ENCODE measurements at places on chromosomes 1 and 21.

GRCh38 chr1:177984136-177984525 is 14.3 kb upstream of the SEC16B start:
- DNase-seq: no peak

- DNase-seq: no peak
These were observed 23.0 kb downstream of the GIPC2 start for GRCh38 chr1:78068681-78069283.

- DNase-seq: no peak
These were observed 13.2 kb upstream of the SLC45A3 start for GRCh38 chr1:205693421-205693991.

DNA sequence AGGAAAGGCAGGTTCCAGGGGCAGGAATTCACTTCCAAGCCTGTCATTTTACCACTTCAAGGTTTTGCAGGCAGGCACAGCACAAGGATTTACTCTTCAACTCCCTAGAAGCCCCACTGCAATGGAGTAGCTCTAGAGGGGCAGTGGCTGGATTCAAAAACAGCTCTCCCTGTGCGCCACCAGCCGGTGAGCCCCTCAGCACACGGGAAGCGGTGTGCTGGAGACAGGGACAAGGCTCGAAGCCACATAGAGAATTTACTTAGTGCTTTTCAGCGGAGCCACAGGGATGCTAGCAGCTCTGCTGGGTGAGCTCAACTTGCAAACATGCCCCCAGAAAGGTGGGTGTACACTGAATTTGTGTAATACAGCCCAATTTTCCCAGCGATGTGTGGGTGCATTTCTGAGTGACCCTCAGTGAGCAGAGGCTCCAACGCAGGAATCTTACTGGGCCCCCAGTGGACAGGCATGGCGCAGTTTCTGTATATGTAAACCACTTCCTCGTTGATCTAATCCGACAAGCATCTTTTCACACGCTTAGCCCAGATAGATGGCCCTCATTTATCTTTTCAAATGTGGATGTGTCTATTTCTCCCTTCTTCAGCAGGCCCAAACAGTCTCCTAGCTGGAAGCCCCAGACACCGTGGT is 10.9 kb downstream of the VWA5B1 start:
- no peak for DNase-seq

GRCh38 chr1:54408147-54409066 is 2.2 kb upstream of the SSBP3 start:
- DNase-seq: no peak

DNA sequence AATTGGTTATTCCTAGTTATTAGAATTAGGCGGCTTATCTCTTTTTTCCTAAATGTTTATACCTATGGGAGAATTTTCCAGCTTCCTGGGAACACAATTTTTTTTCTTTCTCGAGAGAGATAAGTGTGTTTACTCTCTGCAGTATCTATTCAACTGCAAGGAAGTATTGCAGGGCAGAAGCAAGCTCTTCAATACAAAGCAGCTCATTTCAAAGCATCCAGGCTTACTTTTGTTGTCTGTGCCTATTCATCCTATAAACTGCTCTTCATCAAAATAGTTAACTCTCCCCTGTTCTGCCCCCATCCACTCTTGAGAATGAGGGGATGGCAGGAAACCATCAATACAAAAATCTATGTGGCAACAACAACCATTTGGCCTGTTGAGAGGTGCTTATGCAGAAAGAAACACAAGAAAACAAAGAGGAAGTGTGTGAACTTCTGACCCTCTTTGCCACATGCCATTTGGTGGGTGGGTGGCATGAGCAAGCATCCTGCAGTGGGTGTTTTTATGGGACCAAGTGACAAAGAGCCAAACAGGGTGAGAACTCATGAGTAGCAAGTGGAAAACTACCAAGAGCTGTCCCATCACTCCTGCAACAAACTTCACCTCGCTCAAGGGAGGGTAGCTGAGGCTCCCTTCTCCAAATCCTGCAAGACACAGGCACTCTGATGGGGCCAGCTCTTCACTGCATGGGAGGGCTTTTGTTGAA is 50.6 kb upstream of the MRPS6 start:
- DNase-seq: peak; percentile 33

DNA sequence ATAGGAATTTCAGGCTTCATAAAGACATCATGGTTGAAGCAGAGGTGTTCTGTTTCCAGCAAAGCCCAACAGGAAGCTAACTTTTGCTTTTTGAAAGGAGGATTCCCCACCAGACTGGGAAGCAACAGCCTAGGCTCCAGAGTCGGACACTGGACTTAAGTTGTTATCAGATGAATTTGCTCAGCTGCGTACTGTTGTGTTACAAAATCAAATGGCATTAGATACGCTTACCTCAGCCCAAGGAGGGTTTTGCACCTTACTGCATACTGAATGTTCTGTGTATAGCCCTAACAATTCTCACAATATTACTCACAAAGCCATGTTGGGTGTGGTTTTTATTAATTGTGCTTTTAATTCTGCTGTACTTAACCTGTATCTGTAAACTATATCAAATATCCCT is 547 bp upstream of the CHIA start:
- no peak for DNase-seq

- peak; percentile 62 for DNase-seq
These were observed 22.8 kb downstream of the LHX4 start for GRCh38 chr1:180252638-180253536.

GRCh38 chr1:84540759-84541158 is 33.5 kb downstream of the CTBS start:
- no peak for DNase-seq

DNA sequence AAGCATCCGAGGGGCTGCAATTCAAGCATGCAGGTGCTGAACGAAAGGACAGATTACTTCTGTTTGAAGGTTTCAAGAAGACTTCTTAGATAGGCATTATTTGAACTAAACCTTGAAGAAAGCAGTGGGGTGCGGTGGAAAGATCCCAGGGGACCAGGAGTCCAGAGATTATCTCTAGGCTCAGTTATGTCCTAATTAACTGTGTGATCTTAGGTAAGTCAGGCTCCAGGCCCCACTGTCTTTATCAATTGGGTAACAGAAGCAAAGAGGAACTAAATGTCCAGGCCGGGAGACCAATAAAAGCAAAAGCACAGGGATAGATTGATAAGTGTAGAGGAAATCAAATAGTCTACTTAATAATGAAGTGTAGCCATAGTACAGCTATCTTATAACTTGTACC is 72.9 kb upstream of the CDC42BPA start:
- DNase-seq: no peak

- no peak for DNase-seq
These were observed 74.6 kb downstream of the LMO4 start for GRCh38 chr1:87403061-87403820.

DNA sequence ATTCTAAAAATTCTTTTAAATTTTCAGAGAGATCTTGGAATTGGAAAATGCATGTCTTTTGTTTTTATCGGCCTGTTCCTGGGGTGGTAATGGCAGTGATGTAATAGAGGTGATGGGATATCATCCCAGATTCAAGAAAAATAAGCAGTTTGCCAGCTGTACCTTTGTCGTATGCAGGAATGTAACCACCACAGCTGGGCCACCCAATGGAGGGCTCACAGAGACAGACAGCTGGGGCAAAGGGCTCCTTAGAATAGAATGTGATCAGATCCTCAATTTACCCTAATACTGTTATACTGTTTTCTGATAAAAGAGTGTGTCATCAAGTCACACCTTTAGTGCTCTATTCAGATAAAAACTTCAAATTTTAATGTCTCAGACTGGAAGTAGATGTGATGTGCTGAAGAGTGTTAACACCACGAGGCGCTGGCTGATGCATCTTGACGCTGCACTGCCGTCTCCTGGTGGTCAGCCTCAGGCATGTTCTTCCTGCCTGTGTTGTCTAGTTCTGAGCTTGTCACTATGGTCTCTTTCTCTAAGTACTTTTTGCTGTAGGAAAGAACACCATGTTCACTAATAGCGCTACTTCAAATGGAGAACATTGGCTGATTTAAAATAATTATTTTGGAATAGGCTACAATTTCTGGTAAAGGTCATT is 78.8 kb downstream of the C1orf21 start:
- DNase-seq: no peak

DNA sequence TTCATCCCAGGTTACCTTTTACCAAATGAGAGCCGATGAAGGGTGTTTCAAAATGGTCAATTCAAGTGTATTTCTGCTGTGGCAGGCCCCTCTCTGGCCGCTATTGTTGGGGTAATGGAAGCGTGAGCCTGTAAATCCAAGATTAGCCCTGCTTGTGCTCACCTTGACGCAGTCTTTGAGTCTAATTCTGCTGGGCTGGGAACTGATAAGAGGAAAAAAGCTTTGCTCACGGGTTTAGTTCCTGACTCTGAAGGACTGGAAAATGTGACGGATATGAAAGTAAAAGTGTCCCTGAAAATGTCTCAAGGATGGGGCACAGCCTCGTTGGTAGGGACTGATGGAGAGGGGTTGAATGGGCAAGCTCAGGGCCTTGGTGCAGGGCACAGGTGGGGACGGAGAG is 125.9 kb upstream of the GALNT2 start:
- DNase-seq: no peak

DNA sequence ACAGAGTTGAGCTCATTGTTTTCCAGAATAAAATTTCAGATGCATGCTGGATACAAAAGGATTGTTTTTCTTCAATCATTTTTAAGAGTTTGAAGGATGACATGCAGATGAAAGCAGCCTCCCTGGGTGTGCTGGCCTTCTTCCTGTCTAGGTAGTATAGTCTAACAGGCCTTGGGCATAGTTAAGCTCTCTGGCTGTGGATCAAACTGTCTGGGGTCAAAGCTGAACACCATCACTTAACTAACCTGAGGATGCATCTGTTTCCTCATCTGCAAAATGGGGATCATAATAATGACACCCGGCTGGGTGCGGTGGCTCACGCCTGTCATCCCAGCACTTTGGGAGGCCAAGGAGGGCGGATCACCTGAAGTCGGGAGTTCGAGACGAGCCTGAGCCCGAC is 6.0 kb upstream of the TIE1 start:
- no peak for DNase-seq

- no peak for DNase-seq
These were observed 362.3 kb upstream of the VAMP3 start for GRCh38 chr1:7408771-7409150.

DNA sequence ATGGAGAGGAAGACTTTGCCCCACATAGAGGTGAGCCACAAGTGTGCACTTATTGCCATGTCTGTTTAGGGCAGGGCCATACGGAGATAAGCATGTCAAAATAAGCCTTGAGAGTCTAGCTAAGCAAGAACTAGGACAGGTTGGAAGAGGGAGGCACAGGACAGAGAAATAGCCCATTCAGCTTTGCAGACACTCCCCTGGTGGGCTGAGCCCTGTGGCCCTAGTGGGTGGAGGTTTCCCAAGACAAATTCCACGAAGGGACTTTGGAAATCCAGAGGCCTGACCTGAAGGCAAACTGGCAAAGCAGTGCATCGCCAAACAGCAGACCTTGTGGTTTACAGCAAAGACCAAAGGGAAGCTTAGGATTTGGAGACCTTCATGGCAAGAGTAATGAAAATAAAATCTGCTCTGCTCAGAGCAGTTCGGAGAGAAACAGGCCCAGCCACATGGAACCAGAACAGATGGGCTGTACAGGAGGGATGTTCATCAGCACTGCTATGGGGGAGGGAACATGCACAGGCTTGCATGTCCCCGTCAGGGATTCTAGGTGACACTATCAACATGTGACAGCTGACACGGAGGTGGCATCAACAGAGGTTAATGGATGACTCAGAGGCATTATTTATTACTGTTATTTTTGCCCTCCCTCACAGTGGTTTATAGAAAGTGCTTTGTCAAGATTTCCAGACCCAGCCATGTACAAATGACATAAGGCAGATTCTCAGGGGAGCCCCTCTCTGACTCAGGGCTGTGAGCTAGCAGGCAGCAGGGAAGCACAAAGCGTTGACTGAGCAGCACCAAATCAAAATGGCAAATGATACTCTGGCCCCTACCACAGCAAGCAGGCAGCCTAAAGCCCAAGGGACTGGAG is 90.1 kb upstream of the IRF2BP2 start:
- no peak for DNase-seq

GRCh38 chr1:164575356-164575886 is 16.4 kb downstream of the PBX1 start:
- DNase-seq: no peak

- peak; percentile 10 for DNase-seq
These were observed 431 bp downstream of the ARPC5 start for GRCh38 chr1:183635099-183635605.

GRCh38 chr1:205711105-205712048 is 31.1 kb upstream of the SLC45A3 start:
- DNase-seq: peak; percentile 53

DNA sequence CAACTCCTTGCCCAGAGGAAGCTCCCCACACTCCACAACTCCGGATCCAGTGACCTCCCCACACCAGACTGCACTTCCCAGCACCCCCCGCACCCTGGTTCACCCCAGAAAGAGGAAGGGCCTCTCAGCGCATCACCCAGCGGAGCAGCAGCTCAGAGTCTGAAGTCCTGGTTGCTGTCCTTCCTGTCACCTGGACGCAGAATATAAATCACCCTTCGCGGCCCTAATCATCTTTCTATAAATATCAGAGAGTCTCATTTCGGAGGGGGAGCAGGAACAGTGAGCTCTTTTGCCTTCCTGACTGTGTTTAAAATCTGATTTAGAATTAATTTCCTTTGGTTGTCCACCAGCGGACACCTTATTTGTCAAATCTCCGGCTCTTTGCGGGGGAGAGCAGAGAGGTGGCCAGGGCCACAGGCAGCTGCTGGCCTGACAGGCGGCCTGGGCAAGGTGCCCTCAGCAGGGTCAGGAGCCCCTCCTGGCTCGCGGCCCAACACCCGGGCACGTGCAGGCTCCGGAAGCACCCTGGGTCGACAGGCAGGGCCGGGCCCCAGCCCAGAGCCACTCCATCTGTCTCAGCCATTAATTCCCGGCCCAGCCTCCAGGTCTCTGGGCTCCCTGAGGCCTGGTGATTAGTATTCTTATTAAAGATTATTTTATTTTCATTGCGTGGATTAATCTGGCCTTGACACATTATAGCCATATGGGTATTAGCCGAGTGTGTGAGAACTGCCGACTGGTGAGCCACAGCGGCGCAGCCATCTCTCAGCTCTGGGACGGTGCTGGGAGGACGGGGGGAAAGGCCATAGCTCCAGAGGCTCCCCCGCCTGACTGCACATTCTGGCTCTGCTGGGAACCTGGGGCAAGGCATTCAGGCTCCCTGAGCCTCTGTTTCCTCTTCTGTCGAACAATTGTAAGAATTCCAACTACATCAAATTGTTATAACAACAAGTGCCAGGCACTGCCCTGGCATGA is 19.7 kb downstream of the EPHA8 start:
- DNase-seq: no peak

DNA sequence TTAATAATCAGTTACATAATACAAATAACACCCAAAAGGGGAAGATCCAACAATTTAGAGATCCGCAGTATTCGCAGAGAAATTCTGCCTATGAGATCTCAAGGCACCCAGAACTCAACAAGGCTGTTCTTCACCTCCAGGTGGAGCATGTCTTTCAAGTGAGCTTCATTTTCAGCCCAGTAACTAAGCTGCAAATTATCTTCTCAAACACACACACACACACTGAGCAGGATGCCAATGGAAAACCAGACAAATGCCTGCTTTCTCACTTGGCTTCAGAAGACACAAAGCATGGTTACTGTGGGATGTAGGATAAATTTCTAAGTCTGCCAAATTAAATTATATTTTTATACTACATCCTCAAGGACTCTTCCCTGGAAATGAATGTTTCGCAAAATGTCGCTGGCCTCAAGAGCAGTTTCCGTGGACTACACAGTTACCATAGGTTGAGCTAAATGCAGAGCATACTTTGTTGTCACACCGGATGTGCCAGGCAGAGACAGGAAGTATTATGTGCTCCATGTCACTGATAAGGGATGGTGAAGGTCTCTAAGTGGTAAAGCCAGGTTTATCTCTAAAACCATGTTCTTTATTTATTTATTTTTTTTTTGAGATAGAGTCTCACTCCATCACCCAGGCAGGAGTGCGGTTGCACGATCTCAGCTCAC is 30.3 kb downstream of the UBR4 start:
- DNase-seq: no peak

GRCh38 chr1:57857809-57858208 is 433.9 kb upstream of the DAB1 start:
- DNase-seq: no peak

Data from activated CD4-positive, alpha-beta T cell treated with anti-CD3 and anti-CD28 coated beads, Interleukin-2, amount 50 U/mL, for 4 hours (primary cell).